ENCODE measurements at places on chromosomes 3 and 15. TPM values are rescaled to one million over a fixed set of nuclear protein-coding genes. Genes with fewer than 3 reads are reported as not detected.

CLDN11 gene
- 1.5 TPM for total RNA-seq

PRR20G gene
- total RNA-seq = not detected

SEC62 gene
- total RNA-seq = 78.2 TPM

SERPINI2 gene
- not detected for total RNA-seq

NANOGP8 gene
- not detected for total RNA-seq

DLL4 gene
- total RNA-seq = 8.4 TPM

TMOD2 gene
- 2.1 TPM for total RNA-seq

CHRNA3 gene
- 0.06 TPM for total RNA-seq

APPL1 gene
- total RNA-seq = 34.9 TPM

MAP4 gene
- total RNA-seq = 819 TPM

GOLGA6B gene
- total RNA-seq = not detected

HGD gene
- total RNA-seq = 0.46 TPM

RAB6B gene
- 3.8 TPM for total RNA-seq

ADPRH gene
- 14.7 TPM for total RNA-seq

MED12L gene
- total RNA-seq = 0.36 TPM

Data from psoas muscle (tissue), 8 donors.